Activated CD8-positive, alpha-beta memory T cell treated with anti-CD3 and anti-CD28 coated beads for 4 hours (primary cell): ENCODE measurements at places on chromosomes 1 and 21.

DNA sequence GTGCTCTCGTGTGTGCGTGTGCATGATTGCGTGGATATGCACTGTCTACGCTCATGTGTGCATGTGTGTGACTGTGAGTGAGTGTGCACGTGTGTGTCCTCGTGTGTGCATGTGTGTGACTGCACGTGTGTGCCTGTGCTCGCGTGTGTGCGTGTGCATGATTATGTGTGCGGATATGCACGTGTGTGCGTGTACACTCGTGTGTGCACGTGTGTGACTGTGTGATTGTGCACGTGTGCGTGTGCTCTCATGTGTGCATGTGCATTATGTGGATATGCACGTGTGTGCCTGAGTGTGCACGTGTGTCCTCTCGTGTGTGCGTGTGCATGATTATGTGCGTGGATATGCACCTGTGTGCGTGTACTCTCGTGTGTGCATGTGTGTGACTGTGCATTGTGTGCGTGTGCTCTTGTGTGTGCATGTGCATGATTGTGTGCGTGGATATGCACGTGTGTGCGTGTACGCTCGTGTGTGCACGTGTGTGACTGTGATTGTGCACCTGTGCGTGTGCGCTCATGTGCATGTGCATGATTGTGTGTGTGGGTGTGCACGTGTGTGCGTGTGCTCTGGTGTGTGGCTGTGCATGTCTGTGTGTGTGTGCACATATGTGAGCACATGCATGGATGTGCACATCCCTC, 2.2 kb downstream of the MMEL1 start:
- no peak for DNase-seq

GRCh38 chr1:172680733-172681275, 21.9 kb downstream of the FASLG start:
- no peak for DNase-seq

DNA sequence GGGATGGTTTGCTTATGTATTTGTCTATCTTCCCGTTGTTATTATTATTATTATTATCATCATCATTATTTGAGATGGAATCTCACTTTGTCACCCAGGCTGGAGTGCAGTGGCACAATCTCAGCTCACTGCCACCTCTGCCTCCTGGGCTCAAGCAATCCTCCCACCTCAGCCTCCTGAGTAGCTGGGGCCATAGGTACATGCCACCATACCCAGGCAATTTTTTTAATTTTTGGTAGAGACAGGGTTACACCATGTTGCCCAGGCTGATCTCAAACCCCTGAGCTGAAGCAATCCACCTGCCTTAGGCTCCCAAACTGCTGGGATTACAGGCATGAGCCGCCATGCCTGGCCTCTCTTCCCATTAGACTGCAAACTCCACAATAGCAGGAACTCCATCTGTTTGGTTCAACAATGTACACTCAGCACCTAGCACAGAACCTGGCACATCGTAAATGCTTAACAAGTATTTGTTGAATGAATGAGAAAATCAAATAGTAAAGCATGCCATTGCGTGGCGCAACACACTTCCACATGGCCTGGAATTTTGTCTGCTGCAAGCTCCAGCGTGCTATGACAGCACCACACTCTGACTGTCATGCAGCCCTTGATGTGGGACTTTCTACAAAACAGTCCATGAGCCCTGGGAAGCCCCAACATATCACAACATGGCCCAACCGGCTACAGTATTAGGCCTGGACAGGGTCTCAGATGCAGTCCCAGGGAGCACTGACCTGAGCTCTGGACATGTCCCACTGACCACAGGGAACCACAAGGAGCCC, 3.8 kb upstream of the TINAGL1 start:
- no peak for DNase-seq

DNA sequence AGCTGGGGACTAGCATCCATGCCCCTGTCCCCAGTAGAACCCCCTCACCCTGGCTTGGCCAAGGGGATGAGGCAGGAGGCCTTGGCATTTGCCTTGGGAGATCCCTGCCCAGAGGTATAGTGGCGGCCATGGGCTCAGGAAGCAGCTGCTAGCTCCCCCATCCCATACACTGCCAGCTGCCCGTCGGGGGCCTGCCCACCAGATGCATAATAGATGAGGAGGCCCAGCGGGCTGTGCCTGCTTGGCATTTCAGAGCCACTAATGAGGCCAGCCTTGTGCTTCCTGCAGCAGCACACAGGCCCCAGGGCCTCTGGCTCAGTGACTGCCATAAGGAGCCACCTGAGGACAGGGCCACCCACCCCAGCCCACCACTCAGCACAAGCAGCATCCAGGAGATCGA, 23.6 kb downstream of the RAP1GAP start:
- no peak for DNase-seq

DNA sequence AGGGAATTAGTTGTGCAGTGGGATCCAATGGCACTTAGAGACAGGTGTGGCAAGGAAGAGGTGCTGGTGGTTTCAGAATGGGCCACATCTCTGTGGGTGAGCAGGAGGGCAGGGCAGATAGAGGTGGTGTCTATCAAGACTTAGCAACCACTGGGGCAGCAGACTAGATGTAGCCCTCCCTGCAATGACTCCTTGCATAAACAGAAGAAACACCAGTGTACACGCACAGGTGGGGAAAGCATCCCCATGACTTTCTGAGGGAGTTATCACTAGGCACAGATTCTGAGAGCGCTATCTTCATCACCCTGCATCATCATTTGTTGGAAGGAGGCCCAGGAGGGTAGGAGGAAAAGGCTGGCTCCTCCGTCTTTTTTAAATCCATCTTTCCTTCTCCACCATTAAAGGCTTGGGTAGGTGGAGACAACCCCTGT, 58.4 kb downstream of the PLXNA2 start:
- no peak for DNase-seq

DNA sequence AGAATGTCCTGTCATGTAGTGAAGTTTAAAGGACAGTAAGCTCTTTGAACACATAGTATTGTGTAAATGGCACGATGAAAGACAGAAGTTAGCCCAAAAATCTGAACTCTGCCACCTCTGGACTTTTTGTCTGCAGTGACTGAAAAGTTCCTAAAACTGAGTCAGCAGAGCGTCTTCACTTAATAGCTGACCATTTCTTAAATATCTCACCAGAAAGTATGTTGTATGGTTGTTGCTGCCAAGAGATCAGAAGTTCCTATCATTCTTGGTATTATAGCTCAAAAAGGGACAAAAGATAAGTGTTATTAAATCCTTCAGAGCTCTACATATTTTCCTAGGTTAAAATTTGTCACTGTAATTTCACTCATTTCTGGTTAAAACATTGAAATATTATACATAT, 1003.0 kb downstream of the TTLL7 start:
- DNase-seq: no peak

DNA sequence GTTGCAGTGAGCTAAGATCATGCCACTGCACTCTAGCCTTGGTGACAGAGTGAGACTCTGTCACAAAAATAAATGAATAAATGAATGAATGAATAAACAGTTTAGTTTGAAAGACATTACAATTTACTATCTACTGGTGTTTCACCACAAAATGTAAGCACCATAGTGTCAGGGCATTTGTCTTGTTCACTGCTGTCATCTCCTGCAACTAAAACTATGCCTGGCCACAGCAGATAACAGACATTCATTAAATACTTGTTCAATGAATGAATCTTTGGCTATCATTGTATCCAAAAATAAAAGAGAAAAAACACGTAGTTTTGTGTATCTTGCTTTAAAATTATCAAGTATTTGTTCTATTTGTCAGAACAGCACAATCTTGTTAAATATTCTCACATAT, 32.5 kb downstream of the SASS6 start:
- DNase-seq: no peak

DNA sequence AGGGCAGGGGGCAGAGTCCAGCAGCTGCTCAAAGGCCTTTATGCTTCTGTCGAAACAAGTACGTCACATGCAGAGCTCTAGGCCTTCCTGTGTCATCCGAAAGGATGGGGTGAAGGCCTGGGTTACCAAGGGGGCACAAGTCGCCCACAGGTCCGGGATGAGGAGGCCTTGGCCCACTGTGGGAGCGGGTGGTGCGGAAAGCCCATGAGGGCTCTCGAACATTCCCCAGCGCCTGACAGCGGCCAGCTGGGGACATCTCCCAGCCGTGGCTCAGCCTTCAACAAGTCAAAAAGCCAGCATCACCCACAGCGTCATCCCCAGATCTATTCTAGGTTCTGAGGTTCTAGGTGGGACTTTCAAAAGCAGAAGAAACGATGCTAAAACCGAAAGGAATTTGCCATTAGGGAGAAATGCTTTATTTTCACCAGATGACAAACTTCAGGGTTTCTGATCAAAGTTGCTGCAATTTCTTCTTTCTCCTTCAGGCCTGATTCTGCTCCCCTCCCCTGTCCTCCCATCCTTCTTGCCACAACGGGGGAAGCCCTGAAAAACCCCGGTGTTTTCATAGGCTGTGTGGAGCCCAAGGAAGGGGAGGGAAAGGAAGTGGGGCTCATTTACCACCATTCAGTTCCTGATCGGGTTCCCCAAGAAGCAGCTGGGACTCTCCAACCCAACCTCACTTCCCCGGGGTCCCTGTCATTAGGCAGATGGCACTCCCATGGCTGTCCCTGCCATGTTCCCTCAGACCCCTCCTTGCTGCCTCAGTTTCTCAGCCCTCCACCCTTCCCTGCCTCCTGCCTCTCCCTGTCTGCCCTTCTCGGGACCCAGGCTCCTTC, 17.6 kb downstream of the GPR137B start:
- DNase-seq: no peak

DNA sequence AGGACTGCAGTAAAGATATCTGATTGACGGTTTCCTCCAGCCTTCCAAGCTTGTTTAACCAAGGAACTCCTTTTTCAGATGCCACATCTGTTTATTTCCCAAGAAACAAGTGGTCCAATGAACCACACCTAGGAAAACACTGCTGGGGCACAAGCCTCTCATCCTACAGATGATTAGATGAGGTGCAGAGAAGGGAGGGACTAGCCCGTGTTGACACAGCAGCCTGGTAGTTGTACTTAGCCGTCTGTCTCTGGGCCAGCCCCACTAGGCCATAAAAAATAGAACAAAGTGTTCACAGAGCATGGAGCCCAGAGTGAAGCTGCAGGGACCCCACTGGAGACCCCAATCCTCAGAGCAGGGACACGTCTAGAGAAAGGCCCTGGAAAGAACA, 32.1 kb downstream of the LRP8 start:
- no peak for DNase-seq

GRCh38 chr1:32868806-32869455, 1.8 kb downstream of the FNDC5 start:
- DNase-seq: no peak

DNA sequence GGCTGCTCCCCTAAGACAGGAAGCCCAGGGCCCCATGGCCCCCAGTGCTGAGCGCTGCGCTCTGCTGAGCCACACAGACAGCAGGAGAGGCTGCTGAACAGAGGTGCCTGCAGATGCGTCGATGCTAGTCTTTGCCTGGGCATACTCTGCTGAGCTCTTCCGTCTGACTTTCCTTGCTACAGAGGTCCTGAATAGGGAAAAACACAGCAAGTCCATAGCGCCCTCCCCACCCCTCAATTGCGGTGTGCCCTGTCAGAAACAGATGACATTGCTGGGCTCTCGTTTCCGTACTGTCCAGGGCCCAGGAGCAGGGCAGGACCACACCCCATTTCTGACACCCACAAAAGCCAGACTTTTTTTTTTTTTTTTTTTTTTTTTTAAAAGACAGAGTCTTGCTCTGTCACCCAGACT, 252.5 kb downstream of the SDCCAG8 start:
- DNase-seq: peak; percentile 11

DNA sequence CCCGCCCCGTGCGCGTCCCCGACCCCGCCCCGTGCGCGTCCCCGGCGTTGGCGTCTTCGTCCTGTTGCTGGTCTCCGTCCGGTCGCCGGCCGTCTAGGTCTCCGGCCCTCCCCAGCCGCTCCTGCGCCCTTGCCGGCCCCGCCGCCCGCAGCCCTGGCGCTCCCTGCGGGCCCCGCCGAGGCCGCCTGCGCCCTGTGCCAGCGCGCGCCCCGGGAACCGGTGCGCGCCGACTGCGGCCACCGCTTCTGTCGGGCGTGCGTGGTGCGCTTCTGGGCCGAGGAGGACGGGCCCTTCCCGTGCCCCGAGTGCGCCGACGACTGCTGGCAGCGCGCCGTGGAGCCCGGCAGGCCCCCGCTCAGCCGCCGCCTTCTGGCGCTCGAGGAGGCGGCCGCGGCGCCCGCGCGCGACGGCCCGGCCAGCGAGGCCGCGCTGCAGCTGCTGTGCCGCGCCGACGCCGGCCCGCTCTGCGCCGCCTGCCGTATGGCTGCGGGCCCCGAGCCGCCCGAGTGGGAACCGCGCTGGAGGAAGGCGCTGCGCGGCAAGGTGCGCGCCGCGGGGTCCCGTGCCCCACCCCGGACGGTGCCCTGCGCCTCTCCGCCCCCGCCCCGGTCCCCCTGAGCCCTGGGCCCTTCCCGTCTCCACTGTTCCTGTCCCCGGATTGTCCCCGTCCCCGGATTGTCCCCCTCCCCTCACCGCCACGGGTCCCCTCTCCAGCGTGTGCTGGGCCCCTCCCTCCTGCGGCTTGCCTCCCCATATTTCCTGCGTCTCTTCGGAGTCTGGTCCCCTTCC, at the start of gene RNF187:
TSS of gene RNF187 (plus strand) at position 47 of the 789 bp plus-strand sequence.
- DNase-seq: peak; percentile 68

DNA sequence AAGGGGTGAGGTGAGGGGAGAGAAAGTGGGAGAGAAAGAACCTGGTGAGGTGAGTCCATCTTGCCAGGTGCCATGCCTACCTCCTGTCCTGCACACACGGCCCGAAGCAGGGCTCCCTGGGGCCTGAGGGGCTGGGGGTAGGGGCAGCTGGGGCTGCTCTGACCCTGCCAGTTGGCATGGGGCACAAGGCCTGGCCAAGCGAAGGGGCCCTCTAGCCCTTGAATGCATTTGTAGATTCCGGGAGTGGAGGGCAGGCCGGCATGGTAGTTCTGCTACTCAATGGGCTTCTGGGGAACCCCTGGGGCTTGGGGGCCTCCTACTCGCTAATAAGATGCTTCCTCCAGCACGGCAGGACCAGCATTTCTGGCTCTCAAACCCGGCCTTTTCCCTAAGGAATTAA, 3.6 kb upstream of the PRDM16 start:
- DNase-seq: no peak

- DNase-seq: no peak
These were observed 4.4 kb downstream of the MAP3K21 start for GRCh38 chr1:233331676-233332519.

GRCh38 chr1:230259621-230260020, 166.5 kb downstream of the PGBD5 start:
- no peak for DNase-seq

- DNase-seq: no peak
These were observed 88.1 kb upstream of the LRRC8D start for GRCh38 chr1:89732643-89733222.

DNA sequence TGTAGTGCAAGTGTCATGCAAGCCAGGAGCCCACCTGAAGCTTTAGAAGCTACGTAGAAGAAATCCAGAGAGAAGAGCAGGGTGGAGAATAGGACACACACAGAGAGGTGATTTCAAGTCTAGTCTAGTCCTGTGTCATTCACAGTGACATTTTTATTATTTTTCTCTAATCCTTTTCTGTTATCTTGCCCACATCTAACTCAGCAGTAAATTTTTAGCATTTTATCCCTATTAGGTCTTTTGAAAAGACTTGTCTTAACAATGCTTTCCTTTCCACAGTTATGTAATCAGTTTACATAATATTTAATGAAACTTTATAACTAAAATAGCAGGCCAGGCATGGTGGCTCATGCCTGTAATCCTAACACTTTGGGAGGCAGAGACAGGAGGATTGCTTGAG, 198.6 kb downstream of the ADGRL2 start:
- DNase-seq: no peak

GRCh38 chr1:8639148-8639547, 178.3 kb downstream of the RERE start:
- no peak for DNase-seq

- DNase-seq: no peak
These were observed 83.2 kb downstream of the TRIM11 start for GRCh38 chr1:228323401-228323800.
